ENCODE measurements at places on chromosomes 4 and X.

DNA sequence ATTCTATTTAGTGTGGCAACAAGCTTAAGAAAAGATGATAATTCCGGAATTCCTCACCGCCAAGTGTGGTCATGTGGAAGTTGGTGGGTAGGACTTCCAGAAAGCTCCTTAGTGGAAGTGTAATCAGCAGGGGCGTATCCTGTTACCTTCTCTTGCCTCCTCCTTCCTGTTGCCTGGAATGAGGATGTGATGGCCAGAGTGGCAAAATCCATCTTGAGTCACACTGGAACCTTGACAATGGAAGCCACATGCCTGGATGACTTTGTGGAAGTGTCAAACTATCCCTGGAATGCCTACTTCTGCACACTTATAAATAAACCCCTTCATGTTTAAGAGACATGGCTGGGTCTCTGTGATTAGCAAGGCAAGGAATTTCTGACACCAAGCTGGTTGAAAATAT lies 191.0 kb downstream of the PRDM5 start:
- DNase-seq, result peak; percentile 13

DNA sequence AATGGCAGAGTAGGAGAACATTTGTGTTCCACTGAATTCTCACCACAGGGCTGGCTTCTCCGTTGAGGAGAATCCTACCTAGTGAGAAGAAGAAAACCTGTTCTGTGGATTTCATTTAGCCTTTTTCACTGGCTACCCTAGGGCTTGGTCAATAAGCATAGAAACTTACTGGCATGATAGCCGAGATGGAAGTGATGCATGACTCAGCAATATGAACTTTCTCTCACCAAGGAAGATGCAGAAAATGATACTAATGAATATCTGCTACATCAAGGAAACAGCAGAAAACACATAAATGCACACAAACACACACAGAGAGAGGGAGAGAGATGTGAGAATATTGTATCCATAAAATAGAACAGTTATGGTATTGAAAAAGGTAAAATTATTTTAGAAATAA lies 216.3 kb downstream of the HHIP start:
- no peak for DNase-seq

GRCh38 chrX:28177202-28177601 lies 196.0 kb upstream of the DCAF8L1 start:
- peak; percentile 0 for DNase-seq

DNA sequence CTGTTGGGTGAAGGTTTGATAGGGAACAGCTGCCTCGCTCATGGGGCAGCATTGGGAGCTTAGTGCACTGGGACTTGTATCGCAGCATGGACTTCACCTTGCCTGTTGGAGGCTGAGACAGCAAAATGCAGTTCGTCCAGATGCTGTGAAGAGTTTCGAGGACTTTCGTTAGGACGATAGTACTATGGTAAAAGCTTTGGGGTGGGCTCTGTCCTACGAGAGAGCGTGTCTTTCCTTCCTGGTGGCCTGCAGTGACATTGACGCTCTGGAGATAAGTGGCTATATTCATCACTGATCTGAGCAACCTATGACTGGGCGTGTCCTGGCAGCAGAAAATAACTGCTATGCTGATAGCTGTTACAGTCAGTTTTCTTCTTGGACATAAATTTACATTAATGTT lies 44.8 kb downstream of the ARHGAP10 start:
- DNase-seq, result no peak

DNA sequence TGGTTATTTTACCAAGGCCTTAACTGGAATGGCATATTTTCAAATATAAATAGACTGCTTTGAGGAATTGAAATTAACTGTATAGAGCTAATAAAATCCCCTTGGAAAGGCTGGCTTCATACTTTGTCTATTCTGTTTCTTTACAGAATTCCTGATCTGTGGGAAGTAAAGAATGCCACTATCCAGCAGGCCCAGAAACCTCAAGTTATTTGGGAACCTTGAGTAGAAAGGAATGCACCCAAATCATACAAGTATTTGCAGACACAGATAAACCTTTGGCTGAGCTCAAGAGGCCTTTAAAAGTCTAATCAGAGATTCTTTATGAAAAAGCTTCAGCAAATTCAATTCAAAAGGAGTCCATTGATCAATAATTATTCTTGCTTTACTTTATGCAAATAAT lies 975.7 kb upstream of the PABPC4L start:
- no peak for DNase-seq

- peak; percentile 16 for DNase-seq
Measured at GRCh38 chr4:5979981-5980380, 38.2 kb downstream of the C4orf50 start.

- DNase-seq, result peak; percentile 3
Measured at GRCh38 chr4:177582992-177583391, 140.8 kb upstream of the AGA start.

DNA sequence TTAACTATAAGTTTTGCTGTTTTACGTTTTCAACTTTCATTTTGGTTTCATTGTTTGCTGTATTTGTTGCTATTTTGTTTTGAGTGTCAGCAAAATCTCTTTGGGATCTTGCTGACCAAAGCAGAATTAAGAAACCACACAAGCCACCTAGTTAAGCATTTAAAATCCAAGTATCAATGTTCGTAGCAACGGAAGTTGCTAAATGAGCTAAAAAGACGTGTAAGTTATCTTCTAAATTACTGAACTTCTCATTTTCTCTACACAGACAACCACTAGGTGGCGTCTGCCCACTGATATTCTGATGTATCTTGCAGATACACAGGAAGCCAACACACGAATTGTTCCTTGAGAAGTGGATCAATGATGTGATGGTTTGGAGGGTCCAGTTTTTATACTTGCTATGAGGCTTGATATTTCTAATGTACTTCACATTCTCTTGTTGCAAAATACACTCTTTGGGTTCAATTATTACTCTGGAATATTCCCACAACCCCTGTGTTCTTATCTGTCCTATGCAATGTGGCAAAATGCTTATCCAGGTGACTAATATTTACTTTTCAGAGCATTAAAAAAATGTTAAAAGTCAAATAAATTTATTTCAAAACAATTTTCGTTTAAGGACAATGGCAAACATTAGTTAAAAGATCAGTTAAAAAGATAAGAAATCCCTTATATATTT lies 250.5 kb downstream of the TECRL start:
- DNase-seq, result peak; percentile 71

DNA sequence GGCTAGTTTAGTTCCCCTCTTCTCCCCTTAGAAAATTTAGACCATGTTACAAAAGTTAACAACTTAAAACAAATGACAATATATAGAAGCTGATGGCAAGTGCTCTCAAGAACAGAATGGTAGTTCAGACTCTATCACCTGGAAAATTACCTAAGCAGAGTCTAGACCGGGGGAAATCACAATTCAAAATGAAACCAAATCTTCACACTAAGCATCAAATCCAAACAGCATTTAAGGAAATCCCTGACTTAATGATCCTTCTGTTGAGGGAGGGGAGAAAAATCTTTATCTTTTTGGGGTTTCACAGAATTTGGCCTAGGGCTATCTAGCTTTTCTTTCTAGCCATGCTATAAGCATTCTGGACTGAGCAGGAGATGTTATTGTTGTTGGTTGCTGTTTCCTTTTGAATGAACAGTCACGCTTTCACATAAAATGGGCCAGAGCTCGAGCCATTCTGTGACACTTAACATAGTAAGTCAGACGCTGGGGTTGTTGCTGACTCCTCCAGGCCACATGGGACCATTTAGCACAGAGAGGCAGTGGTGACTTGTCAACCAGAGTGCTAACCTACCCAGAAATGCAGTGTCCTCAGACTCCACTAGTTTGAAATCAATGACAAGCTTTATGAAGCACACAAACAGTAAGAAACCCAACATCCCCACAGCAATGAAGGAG lies 16.0 kb upstream of the LSM6 start:
- no peak for DNase-seq

GRCh38 chr4:73874386-73874785 lies 5.2 kb downstream of the CXCL1 start:
- peak; percentile 60 for DNase-seq

- DNase-seq, result peak; percentile 64
Measured at GRCh38 chrX:109934434-109934833, 68.5 kb upstream of the TMEM164 start.

DNA sequence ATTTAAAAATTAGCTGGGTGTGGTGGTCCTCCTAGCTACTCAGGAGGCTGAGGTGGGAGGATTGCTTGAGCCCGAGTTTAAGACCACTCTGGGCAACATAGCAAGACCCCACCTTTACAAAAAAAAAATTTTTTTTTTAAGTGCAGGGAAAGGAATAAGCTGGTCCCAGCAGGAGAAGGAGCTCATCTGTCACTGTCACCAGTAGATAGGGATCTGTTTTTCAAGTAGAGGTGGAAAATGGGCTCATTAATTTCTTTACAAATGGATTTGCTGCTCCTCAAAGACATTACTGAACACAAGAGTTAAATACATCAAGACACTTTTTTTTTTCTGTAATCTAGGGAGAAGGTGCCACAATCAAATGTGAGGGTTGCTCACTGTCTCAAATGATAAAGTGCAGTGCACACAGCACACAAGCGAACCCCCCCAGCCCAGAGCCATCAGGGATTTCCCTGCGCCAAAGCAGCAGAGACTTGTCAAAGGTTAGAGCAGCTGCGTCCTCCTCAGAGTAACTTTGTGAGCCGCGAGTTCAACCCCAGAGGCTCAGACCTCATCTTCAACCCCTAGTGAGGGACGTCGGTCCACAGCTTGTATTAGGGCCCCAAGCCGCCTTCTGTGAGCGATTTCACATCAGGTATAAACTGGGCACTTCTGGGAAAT lies 14.3 kb upstream of the MTNR1A start:
- no peak for DNase-seq

Data from cardiac fibroblast (primary cell).